Natural killer cell (primary cell): ENCODE measurements at places on chromosomes 12 and 14. TPM values are rescaled to one million over a fixed set of nuclear protein-coding genes. Genes with fewer than 3 reads are reported as not detected.

- DNase-seq = no peak
Observed at GRCh38 chr14:57749267-57749666, 116.6 kb downstream of the SLC35F4 start.

DNA sequence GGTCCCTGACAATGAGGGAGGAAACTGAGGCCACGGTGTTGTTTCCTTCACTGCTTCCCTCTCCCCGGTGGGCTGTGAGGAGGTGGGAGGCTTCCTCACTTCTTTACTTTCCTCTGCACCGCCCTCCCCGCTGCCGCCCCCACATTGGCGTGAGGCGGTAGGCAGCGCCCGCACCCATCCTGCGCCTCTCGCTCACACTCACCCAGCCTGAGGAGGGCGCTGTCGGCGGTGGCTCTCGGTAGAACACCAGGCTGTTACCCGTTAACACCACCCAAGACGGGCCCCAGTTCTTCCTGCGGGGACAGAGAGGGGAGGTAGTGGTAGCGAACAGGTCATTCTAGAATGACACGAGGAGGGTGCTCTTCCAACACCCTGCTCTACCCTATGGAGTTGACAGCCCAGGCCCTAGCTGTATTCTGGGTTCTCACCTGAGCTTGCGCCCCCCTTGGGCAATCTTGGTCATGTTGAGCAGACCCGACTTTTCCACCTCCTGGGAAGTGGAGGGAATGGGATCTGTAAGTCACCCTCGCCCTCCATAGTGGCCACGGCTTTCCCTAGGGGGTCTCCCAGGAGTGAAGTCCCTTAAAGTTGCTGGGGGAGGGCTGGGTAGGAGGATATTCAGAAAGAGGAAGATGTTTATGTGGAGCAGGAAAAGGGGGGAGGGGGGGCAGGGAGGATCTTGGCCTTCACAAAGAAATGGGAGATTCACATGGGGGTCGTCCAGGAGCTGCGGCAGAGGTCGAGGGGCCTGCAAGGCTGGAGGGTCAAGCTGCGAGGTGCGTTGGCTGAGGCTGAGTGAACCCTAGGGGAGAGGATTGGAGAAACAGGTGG is 3.3 kb downstream of the ARHGAP9 start:
- peak; percentile 77 for DNase-seq

DNA sequence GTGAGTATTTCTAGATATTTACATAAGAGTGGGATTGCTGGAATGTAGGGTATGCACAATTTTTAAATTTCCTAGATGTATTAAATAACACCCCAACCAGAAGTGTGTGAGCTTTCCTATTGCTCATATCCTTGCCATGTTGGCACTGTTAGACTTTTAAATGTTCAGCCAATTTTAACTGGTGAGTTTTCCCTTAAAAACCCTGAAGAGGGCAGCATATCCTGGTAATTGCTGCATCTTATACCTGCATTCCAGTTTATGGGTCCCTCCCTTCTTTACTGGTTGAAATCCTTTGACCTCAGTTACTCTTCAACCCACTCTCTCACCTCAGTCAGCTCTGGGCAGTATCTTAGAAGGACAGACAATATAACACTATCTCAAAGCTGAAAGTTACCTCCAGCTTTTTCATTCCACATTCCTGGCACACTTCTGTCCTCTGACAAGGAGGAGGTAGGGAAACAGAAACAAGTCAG is 270.6 kb downstream of the PAWR start:
- DNase-seq = no peak

GRCh38 chr14:90554341-90554740 is 157.5 kb downstream of the CALM1 start:
- DNase-seq = no peak

Gene ST8SIA1
- total RNA-seq = 0.60 TPM

GRCh38 chr14:98963610-98964009 is 308.4 kb downstream of the BCL11B start:
- DNase-seq = no peak

DNA sequence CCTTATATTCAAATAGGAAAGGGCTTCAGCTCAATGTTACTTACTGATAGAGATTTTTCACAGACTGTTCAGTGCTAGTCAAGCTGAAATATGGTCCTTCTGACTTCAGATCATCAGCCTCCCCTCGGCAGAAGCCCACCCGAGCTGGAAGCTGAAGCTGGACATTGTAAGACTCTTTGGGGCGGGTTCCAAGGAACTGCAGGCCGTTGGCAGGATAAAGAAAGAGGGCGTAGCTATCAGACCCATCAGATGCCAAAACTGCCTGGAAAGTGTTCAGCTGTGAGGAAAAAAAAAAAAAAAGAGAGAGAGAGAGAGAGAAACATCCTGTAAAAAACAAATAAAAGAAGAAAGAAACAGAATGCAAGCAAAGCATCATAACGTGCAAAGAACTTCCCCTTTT is 8.8 kb downstream of the NID2 start:
- no peak for DNase-seq

Gene GAS2L3
- 1.0 TPM for total RNA-seq

DNA sequence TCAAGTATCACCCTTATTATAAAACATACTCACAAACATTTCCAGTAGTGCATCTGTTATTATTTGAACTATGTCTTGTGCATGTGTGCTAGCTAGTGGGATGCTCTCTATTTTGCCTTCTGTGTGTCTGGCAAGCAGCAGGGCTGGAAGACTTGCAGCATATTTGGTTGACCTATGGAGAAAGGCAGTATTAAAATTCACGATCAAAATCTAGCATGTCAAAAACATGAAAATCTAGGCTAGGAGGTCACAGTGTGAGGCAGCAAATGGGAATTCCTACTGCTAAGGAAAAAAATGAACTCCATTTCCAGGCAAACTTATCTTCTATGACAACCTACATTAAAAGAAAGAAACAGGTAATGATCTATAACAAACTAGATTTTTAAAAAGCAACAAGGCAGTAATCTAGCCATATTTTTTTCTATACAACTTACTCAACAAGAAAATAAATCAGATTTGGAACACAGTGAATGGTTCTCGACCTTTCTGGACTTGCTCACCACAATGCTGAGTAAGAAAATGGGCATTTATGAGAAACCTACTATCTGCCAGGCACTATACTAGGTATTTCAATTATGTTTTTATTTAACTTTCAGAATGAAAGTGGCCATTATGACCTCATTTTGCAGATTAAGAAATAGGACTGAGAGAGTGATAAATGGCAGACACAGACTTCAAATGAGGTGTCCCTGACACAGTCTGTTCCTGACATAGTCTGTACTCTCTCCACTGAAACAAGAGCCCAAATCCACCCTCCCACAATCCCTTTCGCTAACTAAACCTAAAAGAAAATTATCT is 96.8 kb downstream of the TXNDC16 start:
- DNase-seq = no peak
